ENCODE measurements at places on chromosomes 7 and 10.
A peak's percentile ranks its signal among the peaks of the same experiment; 100 is the strongest.

DNA sequence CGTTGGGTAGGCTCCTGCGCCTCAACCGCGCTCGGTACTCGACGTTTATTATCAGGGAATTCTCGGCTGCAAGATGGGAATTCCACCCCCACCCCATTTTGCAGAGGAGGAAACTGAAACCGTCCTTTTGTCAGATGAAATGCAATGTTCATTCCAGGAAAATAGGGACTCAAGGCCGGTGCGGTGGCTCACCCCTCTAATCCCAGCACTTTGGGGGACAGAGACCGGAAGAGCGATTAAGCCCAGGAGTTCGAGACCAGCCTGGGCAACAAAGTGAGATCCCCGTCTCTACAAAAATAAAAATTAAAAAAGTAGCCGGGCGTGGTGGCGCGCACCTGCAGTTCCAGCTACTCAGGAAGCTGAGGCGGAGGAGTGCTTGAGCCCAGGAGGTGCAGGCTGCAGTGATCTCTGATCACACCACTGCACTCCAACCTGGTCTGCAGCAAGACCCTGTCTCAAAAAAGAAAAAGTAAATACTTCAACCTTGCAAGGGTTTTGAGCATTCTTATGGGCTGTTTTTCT, 720 bp upstream of the RFC2 start:
- no peak for DNase-seq

DNA sequence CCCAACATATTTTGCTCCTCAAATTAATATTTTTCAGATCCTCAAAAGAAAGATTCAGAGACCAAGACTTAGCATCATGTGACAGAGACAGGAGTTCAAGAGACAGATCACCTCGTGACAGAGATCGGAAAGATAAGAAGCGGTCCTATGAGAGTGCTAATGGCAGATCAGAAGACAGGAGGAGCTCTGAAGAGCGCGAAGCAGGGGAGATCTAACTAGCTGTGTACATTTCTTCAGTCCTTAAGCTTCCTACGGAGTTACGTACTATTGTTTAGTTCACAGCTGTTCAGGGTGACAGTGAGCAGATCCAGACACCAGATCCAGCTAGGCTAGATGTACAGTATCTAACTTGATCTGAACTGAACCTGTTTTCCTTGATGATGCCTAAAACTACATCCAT, 61.3 kb downstream of the KLRG2 start:
- no peak for DNase-seq

DNA sequence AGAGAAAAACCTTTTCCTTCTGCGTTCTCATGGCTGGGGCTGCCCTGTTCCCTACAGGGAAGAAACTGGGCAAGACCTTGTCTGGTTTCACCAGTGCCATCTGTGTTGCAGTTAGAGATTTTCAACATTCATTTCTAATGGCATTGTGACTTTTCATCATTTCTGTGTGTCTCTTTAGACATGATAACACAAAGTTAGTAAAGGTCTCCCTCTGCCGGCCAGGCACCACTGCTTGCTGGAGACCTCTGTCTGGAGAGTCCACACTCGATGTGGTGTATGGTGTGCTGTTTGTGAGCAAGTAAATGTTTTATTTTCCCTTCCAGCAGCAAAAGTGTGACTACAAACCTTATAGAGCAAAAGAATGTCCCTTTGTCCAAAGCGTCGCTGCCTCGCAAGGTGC, 213.5 kb downstream of the PAXIP1 start:
- no peak for DNase-seq

GRCh38 chr10:113087165-113088029, 137.3 kb downstream of the TCF7L2 start:
- peak; percentile 95 for DNase-seq

- no peak for DNase-seq
Observed at GRCh38 chr10:63217120-63217605, 84.0 kb downstream of the NRBF2 start.

- DNase-seq = peak; percentile 93
Observed at GRCh38 chr10:100670828-100671479, 74.4 kb upstream of the PAX2 start.

- no peak for DNase-seq
Observed at GRCh38 chr10:84727398-84727797, 399.0 kb downstream of the CCSER2 start.

GRCh38 chr7:16986755-16987154, 105.0 kb upstream of the AGR3 start:
- DNase-seq = no peak

- no peak for DNase-seq
Observed at GRCh38 chr7:33673029-33673700, 232.2 kb upstream of the BMPER start.

GRCh38 chr10:42553064-42553407, 85.3 kb downstream of the ZNF33B start:
- DNase-seq = no peak

GRCh38 chr10:97684866-97685394, 2.1 kb downstream of the AVPI1 start:
- no peak for DNase-seq

DNA sequence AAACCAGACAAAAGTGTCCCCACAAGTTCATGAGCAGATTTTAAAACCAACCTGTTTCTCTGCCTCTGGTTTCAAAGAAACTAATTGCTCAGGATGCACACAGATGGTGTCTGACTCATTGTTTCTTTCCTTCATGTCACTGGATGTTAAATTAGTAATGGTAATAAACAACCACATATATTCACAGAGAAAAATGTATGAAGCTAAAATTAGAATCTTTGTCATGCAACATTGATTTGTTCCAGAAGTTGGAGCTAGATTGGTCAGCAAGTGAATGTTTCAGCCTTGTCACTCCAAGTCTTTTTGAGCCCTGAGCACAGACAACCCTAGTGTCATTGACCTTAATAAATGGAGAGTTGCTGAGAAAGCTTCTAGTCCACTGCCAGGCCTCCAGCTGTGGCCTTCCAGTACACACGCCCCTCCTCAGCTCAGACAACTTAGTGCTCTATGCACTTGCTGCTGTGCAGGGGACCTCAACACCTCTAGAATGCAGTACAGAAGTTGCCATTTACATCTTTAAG, 175.9 kb downstream of the CCDC71L start:
- DNase-seq = peak; percentile 59

DNA sequence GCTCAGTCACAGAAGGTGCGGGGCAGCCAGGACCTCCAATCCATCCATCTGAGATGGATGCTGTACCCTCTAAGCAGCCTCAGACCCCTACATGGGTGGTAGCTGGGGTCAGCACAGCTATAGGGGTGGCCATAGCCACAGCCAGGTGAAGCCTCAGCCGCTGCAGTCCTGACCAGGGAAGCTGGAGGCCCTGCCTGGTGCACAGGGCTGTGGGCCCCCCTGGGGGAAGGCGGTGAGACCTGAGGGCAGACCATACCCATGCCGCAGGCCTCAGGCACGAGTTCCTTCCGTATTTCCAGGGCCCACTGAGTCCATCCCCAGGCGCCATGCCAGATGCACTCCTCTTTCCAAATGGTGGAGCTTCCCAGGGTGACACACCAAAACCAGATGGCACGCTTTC, 96.6 kb upstream of the KDM7A start:
- DNase-seq = no peak

- DNase-seq = no peak
Observed at GRCh38 chr7:2997014-2997413, 46.7 kb downstream of the CARD11 start.

Measured in osteoblast (primary cell).